ENCODE measurements at places on chromosomes 7 and 10.

GRCh38 chr7:102258073-102258748, 28.5 kb upstream of the SH2B2 start:
- no peak for DNase-seq
- H3K4me3 ChIP-seq, result no peak overlapping the region
- H3K27me3 ChIP-seq, result no peaks in the 10 kb centered on the region

- no peaks in the 10 kb centered on the region for H3K36me3 ChIP-seq
- no peaks in the 10 kb centered on the region for H3K27me3 ChIP-seq
- no peak for DNase-seq
- no peaks in the 10 kb centered on the region for H3K4me1 ChIP-seq
Measured at GRCh38 chr7:80520199-80520598, 8.3 kb upstream of the GNAT3 start.

- no peak overlapping the region for H3K27ac ChIP-seq
- H3K4me1 ChIP-seq, result peaks cover 4% of the 10 kb centered on the region
- H3K36me3 ChIP-seq, result no peaks in the 10 kb centered on the region
- no peak overlapping the region for H3K4me3 ChIP-seq
- H3K27me3 ChIP-seq, result peaks cover 13% of the 10 kb centered on the region
- peak; percentile 11 for DNase-seq
Measured at GRCh38 chr7:132410385-132410784, 165.9 kb downstream of the PLXNA4 start.

DNA sequence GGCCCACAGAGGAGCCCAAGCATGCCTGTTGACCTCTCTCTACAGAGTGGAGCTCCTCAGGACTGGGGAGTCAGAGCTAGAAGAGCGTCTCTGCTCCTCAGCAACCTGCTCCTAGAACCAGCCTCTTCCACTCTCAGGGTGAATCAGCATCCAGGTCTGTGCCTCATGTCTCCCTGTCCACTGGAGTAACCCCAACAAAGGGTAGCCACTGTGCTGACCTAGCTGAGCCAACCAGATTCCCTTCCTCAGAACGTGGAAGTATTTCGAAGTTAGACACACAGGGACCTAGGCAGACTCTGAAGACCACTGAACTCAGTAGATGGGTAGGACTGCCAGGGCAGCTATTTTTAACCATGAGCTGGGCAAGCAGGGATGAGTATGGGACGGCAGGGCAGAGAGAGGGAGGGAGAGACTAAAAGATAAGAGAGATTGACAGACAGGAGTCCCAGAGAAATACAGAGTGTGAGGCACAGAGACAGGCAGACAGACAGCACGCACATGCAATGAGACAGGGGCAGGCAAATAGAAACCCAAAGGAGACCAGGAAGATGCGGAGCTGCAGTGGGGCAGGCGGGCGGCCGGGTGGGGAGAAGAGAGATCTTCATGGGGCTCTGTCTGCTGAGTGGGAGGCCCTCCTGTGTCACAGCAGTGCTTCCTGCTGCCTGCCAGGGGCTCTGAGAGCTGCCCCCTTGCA, 56.7 kb downstream of the OSBPL3 start:
- H3K4me3 ChIP-seq, result no peak overlapping the region
- H3K4me1 ChIP-seq, result no peaks in the 10 kb centered on the region
- no peaks in the 10 kb centered on the region for H3K27me3 ChIP-seq
- H3K27ac ChIP-seq, result no peak overlapping the region

DNA sequence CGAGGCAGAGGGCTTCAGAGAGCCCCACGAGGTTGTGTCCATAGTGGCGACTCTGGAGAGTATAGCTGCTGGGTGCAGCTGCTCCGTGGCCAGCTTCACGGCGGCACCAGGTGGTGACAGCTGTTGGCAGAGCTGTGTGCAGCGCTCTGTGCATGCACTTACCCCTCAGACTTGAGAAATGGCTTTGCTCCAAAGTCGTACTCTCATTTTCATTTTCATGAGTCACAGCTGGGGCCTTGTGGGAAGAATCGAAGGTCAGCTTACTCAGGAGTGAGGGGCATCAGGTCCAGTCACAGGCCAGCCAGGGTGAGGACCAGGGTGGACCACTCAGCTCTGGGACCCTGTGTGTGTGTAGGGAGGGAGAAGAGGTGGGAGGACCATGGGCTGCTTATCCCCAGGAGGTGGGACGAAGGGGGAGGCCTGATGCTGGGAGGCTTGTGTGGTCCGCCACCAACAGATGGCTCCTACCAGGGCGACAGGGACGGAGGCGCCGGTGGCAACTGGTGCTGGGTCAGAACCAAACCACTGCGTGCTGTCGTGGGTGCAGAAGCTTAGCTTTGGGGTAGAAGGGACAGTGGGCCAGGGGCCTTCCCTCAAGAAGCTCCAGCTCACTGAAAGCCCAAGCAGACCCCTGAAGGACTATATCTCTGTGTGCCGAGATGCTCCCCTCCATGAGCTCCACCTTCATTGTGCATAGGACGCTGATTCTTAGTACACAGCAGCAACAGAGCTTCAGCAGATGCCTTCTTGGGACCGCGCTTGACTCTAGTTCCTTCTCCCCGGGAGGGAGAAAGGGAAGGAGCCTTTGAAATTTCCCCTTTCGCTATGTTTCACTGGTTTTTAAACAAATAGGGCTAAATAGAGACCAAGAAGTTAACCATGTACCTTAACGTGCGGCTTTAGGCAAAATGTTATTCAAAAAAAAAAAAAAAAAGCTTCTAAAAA, 225.0 kb downstream of the CELF2 start:
- peak; percentile 89 for DNase-seq
- H3K4me3 ChIP-seq, result no peak overlapping the region
- no peaks in the 10 kb centered on the region for H3K27me3 ChIP-seq
- H3K36me3 ChIP-seq, result peaks cover 11% of the 10 kb centered on the region

DNA sequence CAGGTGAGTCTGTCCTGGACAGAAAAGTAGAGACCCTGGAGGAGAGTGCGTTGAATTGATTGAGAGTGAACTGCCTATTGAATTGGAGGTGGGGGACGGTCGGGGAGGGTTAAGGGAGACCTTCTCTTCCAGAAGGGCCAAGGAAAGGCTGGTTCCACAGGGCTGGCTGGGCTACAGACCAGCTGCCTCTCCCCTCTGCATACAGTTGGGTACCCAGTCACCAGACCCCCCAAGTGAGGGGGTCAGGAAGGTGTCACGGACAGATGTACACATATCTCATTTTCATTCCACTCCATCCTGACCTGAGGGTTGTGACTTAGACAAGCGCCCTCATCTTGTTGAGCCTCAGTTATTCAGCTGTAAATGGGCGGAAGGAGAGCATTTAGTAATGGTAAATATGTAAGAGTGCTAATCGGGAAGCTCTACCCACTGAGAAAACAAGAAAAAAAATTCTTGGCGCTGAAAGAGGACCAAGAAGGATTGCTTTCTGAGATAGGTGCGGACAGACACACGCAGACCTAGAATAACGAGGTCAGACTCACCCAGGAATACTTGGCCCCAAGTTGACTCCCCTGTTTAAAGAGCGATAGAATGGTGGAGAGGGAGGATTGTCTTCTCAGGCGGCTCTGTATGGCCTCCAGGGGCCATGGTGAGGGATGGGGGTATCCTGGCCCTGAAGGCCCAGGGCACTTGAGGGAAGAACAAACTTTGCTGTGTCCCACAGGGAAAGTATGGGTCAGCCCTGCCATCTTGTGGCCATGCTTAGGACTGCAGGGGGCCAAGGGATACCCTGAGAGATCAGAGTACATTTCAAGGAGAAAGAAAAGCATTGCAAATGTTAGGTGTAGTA, 7.2 kb upstream of the MBL2 start:
- H3K27me3 ChIP-seq, result peaks cover 12% of the 10 kb centered on the region
- H3K4me3 ChIP-seq, result no peak overlapping the region
- H3K36me3 ChIP-seq, result no peaks in the 10 kb centered on the region
- no peaks in the 10 kb centered on the region for H3K4me1 ChIP-seq
- peak; percentile 43 for DNase-seq

DNA sequence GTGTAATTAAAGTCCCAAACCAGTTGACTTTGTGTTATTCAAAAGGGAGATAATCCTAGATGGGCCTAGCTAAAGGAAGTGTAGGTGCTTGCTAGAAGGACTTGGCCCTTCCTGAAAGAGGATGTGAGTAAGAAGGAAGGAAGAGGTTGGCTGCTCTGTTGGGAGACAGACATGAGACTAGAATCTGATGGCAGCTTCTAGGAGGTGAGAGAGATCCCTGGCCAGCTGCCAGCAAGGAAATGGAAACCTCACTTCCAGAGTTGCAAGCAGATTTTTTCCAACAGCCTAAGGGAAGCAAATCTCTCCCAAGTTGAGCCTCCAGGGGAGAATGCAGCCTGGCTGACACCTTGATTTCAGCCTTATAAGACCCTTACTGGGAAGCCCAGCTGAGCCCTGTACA, 368.4 kb upstream of the ZMIZ1 start:
- no peak overlapping the region for H3K27ac ChIP-seq
- H3K4me3 ChIP-seq, result no peak overlapping the region
- H3K36me3 ChIP-seq, result no peaks in the 10 kb centered on the region
- H3K27me3 ChIP-seq, result peaks cover 7% of the 10 kb centered on the region
- peak; percentile 62 for DNase-seq

DNA sequence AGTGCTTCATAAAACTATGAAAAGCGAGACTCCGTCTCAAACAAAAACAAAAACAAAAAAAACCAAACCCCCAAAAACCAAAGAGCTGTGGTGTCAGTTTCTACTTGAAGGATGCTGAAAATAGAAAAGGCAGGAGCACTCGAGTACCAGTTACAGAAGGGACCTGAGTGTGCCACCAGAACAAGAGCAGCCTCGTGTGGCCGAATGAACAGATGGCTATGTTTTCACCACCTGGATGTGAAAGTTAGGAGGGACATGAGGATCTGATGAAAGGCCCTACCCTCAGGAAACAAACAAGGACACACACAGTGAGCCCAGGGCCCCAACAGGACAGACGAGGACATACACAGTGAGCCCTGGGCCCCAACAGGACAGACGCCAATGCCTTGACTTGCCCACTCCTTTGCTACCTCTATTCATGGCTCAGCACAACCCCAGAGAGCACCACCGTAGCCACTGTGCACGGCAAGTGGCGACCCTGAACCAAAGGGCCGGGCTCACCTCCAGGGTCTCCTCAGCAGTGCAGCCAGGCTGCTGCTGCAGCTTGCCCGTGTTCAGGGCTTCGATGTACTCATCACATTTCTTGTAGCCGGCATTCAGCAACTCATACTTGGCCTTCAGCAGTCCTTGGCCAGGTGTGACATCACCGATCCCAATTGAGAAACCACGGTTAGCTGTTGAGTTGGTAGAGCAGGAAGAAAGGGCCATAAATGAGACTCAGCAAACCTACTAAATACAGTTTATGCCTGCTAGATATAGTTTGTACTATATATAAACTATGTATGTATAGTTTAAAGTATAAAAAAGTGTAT, 24.9 kb downstream of the POLR3A start:
- no peaks in the 10 kb centered on the region for H3K27me3 ChIP-seq
- no peaks in the 10 kb centered on the region for H3K4me1 ChIP-seq
- H3K27ac ChIP-seq, result no peak overlapping the region
- peaks cover 80% of the 10 kb centered on the region for H3K36me3 ChIP-seq
- H3K4me3 ChIP-seq, result no peak overlapping the region

DNA sequence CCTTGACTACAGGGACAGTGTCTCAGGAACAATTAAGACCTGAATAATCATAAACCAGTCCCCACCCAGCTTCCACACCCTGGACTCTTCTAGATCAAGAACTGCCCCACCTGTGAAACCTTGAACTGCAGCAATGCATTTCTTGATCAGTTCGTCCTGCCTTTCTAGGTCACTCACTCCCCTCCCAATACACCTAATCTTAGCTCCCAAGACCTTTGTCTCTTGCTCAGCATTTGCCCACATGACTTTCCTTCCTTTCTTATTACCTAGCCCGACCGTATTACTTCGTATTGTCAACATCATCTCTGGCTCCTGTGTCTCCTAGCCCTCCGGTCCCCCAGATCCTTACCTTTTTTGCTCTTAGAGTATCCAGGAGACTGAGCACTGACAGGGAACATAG, 5.5 kb upstream of the NAMPT start:
- H3K27me3 ChIP-seq, result no peaks in the 10 kb centered on the region
- no peaks in the 10 kb centered on the region for H3K36me3 ChIP-seq
- H3K4me3 ChIP-seq, result no peak overlapping the region
- DNase-seq, result no peak

DNA sequence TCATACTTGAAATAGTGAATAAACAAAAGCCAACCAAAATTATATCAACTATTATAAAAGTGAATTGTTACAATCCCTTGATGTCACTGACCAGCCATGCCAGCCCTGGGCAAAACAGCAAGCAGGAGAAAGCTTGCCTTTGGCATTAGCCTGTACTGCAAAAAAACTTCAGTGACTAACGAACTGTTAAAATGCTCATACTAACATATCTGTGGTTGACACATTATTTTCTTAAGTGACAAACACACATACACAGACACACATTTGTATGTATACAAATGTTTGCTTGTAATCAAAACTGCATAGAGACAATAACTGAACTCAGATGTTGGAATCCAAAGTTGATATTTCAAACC, 29.5 kb downstream of the CHCHD3 start:
- H3K27ac ChIP-seq, result no peak overlapping the region
- H3K4me1 ChIP-seq, result peaks cover 6% of the 10 kb centered on the region
- no peak overlapping the region for H3K4me3 ChIP-seq
- no peaks in the 10 kb centered on the region for H3K36me3 ChIP-seq

GRCh38 chr10:99234041-99234790, 1.4 kb downstream of the HPSE2 start:
- H3K27ac ChIP-seq, result no peak overlapping the region
- no peaks in the 10 kb centered on the region for H3K36me3 ChIP-seq
- peak; percentile 77 for DNase-seq
- H3K4me3 ChIP-seq, result peak overlapping the region; percentile 47

DNA sequence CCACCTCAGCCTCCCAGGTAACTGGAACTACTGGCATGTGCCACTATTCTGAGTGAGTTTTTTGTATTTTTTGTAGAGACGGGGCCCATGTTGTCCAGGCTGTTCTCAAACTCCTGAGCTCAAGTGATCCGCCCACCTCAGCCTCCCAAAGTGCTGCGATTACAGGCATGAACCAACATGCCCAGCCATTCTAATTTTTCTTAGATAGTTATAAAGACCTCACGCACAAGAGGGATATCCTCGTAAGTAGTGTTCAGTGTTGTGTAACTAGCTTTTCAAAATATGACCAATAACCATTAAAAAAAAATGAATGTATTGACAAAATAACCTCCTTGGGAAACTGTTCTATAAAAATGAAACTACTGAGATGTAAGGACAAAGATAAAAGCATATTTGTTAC, 90.5 kb upstream of the FERD3L start:
- H3K4me3 ChIP-seq, result no peak overlapping the region
- DNase-seq, result no peak
- H3K36me3 ChIP-seq, result no peaks in the 10 kb centered on the region
- no peak overlapping the region for H3K27ac ChIP-seq
- H3K27me3 ChIP-seq, result no peaks in the 10 kb centered on the region
- H3K4me1 ChIP-seq, result no peaks in the 10 kb centered on the region

- H3K36me3 ChIP-seq, result no peaks in the 10 kb centered on the region
- H3K4me1 ChIP-seq, result no peaks in the 10 kb centered on the region
- H3K27me3 ChIP-seq, result peaks cover 6% of the 10 kb centered on the region
- no peak overlapping the region for H3K27ac ChIP-seq
- H3K4me3 ChIP-seq, result no peak overlapping the region
Measured at GRCh38 chr7:22350466-22351328, 6.3 kb downstream of the RAPGEF5 start.

- H3K27ac ChIP-seq, result no peak overlapping the region
- H3K4me3 ChIP-seq, result no peak overlapping the region
- H3K4me1 ChIP-seq, result no peaks in the 10 kb centered on the region
- H3K36me3 ChIP-seq, result no peaks in the 10 kb centered on the region
Measured at GRCh38 chr7:21371360-21371759, 56.5 kb upstream of the SP4 start.
